HS-5 (cell line): ENCODE measurements at places on chromosomes 11 and 22.
A peak's percentile ranks its signal among the peaks of the same experiment; 100 is the strongest.

DNA sequence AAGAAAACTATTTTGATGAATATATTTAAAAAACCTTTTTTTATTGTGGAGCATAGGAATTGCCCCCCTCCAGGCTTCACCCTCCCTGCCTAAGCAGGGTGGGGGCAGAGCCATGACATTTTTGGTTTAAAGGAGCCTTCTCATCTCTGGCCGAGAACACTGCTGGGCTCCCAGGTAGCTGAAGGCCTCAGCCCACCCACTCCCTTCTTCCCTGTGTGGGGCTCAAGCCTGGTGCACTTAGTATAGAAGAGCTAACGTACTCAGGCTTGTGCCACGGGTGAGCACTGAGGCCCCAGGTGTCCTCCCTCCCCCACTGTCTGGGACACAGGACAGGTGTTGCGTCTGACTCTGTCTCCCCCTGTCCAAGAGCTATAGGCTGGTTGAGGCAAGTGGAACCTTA lies 2.2 kb upstream of the IL18BP start:
- no peak for DNase-seq

- DNase-seq, result no peak
Measured at GRCh38 chr11:60989093-60989650, 17.7 kb downstream of the CD6 start.

DNA sequence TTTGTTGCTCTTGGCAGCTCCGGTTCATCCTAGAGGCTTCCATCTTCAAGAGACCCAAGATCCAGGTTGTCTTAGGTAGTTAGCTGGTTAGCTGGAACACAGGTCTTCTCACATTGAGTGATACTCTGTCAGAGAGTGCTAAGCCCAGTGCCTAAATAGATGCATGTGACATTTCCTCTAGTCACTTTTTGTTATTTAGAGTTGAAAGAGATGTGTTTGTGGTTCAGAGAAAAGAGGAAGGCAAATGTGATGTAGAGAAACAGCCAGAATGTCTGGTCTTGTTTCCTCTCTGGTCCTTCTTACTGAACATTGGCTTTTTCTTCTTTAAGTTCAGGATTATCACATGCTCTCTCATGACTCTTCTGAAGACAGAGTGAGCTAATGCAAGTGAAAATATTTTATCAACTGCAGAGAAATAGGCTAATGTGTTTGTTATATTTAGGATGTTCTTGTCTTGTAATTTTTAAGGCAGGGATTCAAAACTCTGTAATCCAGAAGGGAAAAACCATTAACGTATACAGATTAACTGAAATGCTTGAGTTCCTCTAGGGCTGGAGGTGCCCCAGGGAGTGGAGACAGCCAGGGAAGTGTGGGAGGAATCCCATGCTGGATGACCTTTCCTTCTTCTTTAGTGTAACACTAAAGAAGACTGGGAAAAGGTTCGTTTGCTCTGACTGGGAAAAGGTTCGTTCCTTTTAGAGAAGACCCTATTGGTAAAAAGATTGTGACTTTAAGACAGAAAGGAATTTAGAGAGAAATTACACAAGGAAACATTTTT lies 75.4 kb downstream of the SWAP70 start:
- no peak for DNase-seq

- peak; percentile 25 for DNase-seq
Measured at GRCh38 chr11:83827940-83828554, 541.9 kb upstream of the CCDC90B start.

DNA sequence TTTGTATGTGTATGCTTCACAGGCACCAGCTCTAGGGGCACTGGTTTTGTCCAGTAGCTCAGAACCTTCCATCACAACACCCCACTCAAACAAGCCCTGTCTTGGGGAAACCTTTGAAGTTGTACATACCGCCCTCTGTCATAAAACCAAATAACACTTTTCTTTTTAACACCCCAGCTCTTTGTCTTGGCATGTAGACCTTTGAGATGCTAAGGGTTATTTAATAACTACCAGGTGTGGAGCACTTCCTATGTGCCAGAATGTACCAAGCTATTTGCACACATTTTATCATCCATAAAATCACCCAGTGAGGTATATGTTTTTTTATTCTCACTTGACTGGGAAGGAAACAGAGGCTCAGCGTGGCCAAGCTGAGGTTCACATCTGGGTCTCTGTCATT lies 50.6 kb downstream of the CYB5R2 start:
- no peak for DNase-seq

GRCh38 chr11:69148377-69148762 lies 7.4 kb upstream of the SMIM38 start:
- DNase-seq, result no peak
